Calu3 (cell line): ENCODE measurements at places on chromosomes 2 and 18. TPM values are rescaled to one million over a fixed set of nuclear protein-coding genes. Genes with fewer than 3 reads are reported as not detected.
A peak's percentile ranks its signal among the peaks of the same experiment; 100 is the strongest.

The TSPYL6 gene
- not detected in 2 replicates for total RNA-seq

The CFAP221 gene
- 9.5 and 10.0 TPM in 2 replicates for total RNA-seq

The ESPNL gene
- total RNA-seq = 0.19 and 0.61 TPM in 2 replicates

The UNC80 gene
- total RNA-seq = not detected in 2 replicates

The MOGAT1 gene
- 35.9 and 51.2 TPM in 2 replicates for total RNA-seq

The GALNT3 gene
- 75.0 and 79.8 TPM in 2 replicates for total RNA-seq

- H3K27me3 ChIP-seq = no peaks in the 10 kb centered on the region
- no peak for DNase-seq
- no peak overlapping the region for H3K27ac ChIP-seq
- no peak overlapping the region for H3K4me3 ChIP-seq
- H3K36me3 ChIP-seq = peaks cover 18% of the 10 kb centered on the region
These were observed 18.1 kb upstream of the B4GALT6 start for GRCh38 chr18:31702449-31702848.

GRCh38 chr2:74472945-74473258 is 422 bp upstream of the MRPL53 start:
- DNase-seq = no peak
- peak overlapping the region; percentile 91 for H3K4me3 ChIP-seq
- H3K36me3 ChIP-seq = peaks cover 47% of the 10 kb centered on the region
- peak overlapping the region; percentile 97 for H3K27ac ChIP-seq
- peaks cover 10% of the 10 kb centered on the region for H3K4me1 ChIP-seq
- no peaks in the 10 kb centered on the region for H3K27me3 ChIP-seq

DNA sequence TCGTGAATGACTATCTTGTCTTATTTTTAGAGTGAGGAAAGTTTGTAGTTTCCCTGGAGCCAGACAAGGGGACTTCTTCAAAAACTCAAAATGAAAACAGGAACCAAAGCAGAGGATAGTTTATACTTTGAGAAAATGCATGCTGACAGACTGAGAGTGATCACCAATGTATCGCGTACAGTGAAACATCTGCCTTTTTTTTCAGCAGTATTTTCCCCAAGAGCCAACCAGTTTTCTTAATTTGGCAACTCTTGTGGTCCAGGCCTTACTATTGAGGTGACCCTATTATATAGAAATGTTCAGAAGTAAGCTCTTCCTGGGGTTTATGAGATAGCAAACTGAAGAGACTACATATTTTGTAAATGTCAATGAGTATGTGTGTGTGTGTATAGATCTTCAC is 153.7 kb upstream of the VRK2 start:
- no peaks in the 10 kb centered on the region for H3K36me3 ChIP-seq
- no peaks in the 10 kb centered on the region for H3K27me3 ChIP-seq
- no peak for DNase-seq

GRCh38 chr18:78778651-78779050 is 201.0 kb upstream of the SALL3 start:
- H3K27ac ChIP-seq = no peak overlapping the region
- H3K36me3 ChIP-seq = no peaks in the 10 kb centered on the region
- H3K4me1 ChIP-seq = no peaks in the 10 kb centered on the region
- DNase-seq = no peak
- no peak overlapping the region for H3K4me3 ChIP-seq
- no peaks in the 10 kb centered on the region for H3K27me3 ChIP-seq

GRCh38 chr2:182868054-182868796 is 1.8 kb upstream of the FRZB start:
- H3K27me3 ChIP-seq = peaks cover 18% of the 10 kb centered on the region
- H3K4me3 ChIP-seq = no peak overlapping the region
- no peak overlapping the region for H3K27ac ChIP-seq

GRCh38 chr2:181958726-181959125 is 26.9 kb upstream of the PPP1R1C start:
- no peak overlapping the region for H3K4me3 ChIP-seq
- H3K4me1 ChIP-seq = peaks cover 38% of the 10 kb centered on the region
- DNase-seq = no peak
- H3K27ac ChIP-seq = peak overlapping the region; percentile 70
- no peaks in the 10 kb centered on the region for H3K36me3 ChIP-seq

GRCh38 chr2:97761192-97761591 is 47.8 kb downstream of the ZAP70 start:
- H3K27ac ChIP-seq = no peak overlapping the region
- no peaks in the 10 kb centered on the region for H3K4me1 ChIP-seq
- H3K27me3 ChIP-seq = no peaks in the 10 kb centered on the region
- H3K4me3 ChIP-seq = no peak overlapping the region

GRCh38 chr2:109437325-109438090 is 176.3 kb downstream of the SEPTIN10 start:
- no peaks in the 10 kb centered on the region for H3K36me3 ChIP-seq
- no peaks in the 10 kb centered on the region for H3K4me1 ChIP-seq
- no peak overlapping the region for H3K4me3 ChIP-seq
- no peak overlapping the region for H3K27ac ChIP-seq
